ENCODE measurements at places on chromosomes 11 and 22.
A peak's percentile ranks its signal among the peaks of the same experiment; 100 is the strongest.

DNA sequence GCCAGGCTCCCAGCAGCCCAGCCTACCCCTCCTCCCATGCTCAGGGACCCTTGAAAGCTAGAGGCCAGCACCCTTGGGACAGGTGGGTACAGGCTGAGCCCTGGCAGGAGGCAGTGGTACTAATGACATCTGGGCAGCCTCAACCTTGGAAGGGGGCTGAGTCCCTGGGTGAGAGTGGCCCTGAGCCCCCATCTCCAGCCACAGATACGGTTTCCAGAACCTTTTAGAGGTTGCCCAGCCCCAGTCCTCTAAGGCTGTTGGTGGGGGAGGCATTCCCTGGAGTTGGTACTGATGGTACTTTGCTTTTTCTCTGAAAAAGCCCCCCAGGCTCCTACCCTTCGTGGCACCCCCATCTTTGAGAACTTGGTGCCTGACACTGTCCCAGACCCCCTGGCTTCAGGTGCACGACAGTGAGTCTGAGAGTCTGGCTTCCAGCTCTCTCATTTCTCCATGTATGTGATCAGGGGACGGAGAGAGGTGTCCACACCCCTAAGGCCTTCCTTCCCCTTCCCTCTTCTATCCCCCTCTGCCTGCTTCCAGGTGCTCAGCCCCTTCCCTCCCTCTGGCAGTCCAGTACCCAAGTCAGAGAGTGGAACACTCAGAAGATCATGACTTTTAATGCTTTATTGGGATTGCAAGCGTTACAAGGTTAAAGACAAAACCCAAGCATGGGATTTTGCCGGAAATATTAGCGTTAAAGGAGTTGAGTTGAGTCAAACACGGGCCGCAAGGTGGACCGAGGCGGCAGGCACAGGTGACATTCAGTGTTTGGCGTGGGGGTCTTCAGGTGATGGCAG is 10.5 kb downstream of the IGF2 start:
- peak; percentile 69 for DNase-seq

DNA sequence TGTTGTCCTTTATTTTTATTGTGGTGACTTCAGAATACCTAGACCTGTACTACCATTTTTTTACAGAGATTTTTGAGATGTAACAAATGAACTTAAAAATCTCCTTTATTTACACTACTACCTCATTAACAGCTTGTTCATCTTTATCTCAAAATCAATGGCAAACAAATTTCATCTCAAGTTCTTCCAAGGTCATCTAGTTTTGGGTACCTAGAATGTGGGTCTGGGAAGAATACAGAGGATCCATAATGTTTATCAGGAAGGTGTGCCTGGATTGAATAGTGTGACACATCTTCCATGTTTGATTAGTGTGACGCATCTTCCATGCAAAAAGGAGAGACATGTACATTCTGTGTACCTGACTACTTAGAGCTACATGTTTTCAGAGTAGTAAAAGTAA is 63.3 kb upstream of the CCDC179 start:
- no peak for DNase-seq

- DNase-seq = no peak
Observed at GRCh38 chr22:27317971-27318428, 483.6 kb downstream of the MN1 start.

GRCh38 chr22:17997456-17997855 is 26.9 kb downstream of the MICAL3 start:
- no peak for DNase-seq

DNA sequence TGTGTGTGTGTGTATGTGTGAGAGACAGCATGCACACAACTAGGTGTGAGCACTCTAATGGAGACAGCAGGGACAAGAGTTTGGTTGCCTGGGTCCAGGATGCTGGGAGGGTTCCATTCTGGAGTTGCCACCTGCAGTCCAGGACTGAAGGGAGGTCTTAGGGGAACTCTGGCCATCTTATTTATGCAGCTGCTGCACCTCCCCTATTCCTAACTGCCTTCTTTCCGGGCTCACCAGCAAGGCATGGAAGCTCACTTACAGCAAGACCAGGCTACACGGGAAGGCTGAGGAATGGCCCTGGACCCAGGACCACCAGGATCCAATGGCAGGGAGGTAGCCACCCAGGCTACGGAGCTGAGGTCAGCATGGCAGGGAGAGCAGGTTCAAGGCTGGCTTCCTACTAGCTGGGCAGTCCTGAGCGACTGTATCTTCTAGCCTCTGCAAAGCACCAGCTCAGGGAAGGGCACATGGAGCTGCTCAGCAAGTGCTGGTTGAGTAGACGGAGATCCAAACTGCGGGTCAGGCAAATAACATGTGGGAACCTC is 42.2 kb upstream of the B3GAT1 start:
- no peak for DNase-seq

DNA sequence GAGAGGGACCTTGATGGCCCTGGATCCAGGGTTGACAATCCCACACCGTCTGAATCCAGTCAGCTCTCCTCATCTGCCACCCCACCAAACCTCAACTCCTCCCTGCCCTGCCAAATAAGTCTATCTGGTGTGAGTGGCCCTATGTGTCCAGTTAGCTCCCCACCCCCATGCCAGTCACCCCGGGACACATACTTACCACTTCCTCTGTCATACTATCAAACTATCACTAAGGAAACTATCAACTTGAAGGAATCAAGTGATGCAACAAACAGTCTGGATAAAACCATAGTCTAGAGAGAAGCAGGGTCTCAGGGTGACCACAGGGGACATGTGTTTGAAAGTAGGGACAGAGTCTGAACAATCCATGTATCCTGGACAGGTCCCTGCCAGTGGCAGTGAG is 13.2 kb upstream of the CSF2RB start:
- DNase-seq = no peak

GRCh38 chr11:58965246-58965985 is 26.1 kb downstream of the GLYATL1 start:
- no peak for DNase-seq

GRCh38 chr11:46649180-46649738 is 31.9 kb downstream of the ATG13 start:
- DNase-seq = peak; percentile 85

DNA sequence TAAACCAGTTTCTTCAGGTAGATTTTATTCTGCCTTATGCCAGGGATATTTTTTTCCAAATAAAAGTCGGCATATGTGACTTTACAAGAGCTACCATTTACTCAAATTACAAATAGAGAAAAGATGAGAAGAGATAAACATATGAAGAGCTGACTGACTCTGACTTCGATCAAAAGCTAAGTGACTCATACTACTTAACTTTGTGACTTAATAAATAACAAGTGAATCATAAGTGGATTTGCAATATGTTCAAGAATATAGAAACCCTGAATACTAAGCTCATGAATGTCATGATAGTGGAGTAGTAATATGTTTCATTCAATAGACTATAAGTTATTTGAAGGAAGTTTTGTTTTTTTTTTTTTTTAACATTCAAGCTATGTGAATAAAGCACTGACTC is 130.5 kb upstream of the ANO3 start:
- no peak for DNase-seq

DNA sequence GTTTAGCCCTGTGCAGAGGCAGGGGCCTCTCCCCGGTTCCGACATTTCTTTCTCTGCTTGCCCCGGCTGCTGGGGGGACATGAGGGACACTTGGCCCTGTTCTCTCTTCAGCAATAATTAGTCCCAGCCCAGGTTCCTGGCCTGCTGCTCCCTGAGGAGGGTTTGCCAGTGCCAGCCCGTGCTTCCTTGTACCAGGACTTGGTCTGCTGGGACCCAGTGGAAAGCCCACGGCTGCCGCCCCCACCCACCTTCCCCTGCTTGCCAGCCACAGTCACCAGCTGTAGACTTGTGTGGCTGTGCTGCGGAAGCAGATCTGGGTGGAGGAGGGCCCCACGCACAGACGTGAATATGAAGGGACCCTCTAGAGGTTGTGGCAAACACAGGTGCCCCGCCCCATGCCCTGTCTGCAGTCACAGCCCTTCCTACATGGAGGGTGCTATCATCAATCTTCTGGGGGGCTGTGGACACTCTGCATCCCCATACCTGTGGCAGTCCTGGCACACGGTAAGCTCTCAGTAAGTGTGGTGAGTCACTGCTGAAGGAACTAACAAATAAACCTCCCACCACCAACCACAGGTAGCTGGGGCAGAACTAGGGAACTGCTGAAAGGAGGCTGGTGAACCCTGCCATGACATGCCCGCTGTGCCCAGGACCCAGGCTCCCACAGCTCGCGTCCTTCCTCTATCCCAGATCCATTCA is 949 bp downstream of the TP53AIP1 start:
- no peak for DNase-seq

DNA sequence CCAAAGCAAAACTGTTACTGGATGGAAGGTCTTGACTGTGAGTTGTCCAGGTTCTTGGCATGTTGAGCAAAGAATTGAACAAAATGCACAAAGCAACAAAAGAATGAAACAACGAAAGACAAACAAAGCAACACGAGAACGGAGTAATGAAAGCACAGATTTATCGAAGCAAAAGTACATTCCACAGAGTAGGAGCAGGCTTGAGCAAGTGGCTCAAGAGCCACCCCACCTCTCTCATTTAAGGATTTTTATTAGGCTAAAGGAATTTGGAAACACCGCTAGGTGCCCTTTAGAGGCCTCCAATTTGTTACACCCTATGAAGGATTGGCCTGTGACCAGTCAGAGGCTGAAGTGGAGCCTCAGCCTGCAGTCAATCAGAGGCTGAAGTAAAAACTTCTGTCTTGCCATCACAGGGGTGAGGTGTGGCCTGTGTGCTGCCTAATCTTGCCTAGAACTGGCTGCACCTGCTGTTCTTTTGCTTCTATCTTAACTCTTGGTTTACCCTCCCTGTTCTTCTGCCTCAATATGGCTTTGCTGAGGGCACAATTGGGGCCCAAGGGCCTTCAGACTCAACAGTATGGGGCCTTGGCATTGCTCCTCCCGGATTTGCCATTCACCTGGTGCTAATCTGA is 59.4 kb upstream of the FTH1 start:
- DNase-seq = no peak

- peak; percentile 72 for DNase-seq
Observed at GRCh38 chr11:114280696-114281095, 15.5 kb upstream of the NNMT start.

DNA sequence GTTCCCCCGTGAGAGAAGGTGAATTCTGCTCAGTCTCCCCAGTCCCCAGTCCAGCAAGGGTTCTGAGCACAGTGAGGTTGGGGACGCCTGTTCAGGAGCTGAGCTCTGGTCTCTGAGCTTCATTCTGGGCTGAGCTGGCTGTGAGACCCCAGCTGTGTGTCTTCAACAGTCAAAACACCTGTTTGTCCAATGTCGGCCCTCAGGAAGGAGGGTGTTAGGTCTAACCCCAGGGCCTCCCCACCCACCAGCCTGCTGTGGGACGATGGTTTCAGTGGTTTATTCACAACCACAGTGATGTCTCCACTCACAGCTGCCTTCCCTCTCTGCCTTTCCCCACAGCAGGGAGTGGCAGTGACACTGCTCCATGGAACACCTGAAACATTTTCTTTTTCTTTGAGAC is 1282.9 kb downstream of the TBC1D22A start:
- peak; percentile 61 for DNase-seq

GRCh38 chr11:28819741-28820140 is 711.6 kb downstream of the METTL15 start:
- no peak for DNase-seq

- DNase-seq = no peak
Observed at GRCh38 chr11:114650661-114651060, 27.7 kb upstream of the NXPE2 start.

GRCh38 chr11:18321578-18321968 is 367 bp downstream of the HPS5 start:
- DNase-seq = no peak

DNA sequence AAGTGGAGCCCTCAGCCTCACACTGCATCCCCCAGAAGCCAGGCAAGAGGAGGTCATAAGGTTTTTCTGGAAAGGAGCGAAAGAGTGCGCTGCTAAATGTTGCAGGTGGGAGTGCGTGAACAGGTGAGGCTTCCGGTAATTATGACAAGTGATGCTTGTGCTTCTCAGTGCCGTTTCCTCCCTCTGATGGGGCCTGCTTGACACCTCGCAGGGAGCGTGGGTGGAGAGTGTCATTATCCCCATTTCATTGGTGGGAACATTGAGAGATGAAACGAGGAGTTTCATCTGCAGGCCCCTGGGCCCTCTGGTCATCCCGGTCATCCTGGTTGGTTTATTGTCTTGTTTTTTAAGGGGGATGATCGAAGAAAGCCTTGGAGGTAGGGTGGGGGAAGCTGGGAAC is 57.5 kb downstream of the BCR start:
- DNase-seq = no peak

DNA sequence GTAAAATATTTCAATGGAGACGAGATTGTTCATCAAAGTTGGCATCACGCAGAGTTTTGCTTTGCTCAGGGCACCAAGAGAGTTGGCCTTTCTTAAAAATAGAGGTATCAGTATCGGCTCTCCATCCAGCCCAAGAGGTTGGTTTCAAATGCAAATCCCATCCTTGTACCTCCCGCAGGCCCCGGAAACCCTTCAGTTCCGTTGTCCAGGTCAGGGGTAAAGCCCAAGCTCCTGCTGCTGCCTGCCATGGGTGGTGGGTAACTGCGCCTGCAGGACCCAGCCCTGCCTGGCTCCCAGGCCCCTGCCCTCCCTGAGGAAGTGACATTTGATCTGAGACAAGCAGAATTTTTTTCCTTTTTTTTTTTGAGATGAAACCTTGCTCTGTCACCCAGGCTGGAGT is 49.3 kb upstream of the RTL6 start:
- no peak for DNase-seq

GRCh38 chr11:60875366-60876167 is 8.2 kb downstream of the ZP1 start:
- DNase-seq = no peak

DNA sequence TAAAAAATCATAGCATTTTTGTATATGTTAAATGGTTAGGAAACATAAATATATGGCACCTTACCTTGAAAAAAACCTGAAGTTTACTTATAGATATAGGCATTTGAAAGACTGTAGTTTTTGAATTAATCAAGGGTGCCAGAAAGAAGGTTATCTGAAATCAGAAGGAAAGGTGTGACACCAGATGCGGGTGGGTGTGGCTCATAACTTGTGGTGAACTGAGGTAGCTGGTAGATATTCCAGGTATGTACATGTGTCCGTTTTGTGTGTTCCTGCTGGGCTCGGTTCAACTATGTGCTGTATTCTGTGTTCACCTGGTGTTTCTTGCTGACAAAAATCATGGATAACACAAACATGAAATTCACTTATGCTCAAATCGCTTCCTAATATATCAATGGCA is 35.6 kb downstream of the STK33 start:
- no peak for DNase-seq

DNA sequence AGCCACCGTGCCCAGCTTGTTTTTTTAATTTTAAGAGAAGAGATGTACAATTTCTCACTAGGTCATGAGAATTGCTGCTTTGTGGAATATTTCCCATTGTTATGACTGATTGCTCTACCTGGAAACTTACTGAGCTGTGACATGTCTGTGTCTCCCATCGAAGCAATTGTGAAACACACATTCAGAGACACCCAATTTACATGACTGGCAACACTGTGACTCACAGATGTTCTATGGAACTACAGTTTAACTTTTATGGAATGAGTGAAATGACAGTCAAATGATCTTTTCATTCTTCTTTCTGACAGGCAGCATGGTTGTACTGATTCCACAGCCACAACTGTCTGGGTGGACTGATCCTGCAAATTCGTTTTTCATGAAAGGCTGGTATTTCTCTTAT is 32.3 kb downstream of the ELF5 start:
- DNase-seq = no peak

GRCh38 chr22:20455709-20456063 is 18.1 kb upstream of the SCARF2 start:
- DNase-seq = no peak
